Activated T-helper 1 cell treated with anti-CD3 and anti-CD28 coated beads, Interleukin-12 subunit alpha, Interleukin-12 subunit beta, Interleukin-2, Interleukin-4 antibody, amounts not matched to agents 30 ng/mL and 10 ng/mL and 1 ng/mL, durations not matched to agents 14 hours and 24 hours and 36 hours (primary cell): ENCODE measurements at places on chromosomes 5 and 9.

- DNase-seq = no peak
- H3K27ac ChIP-seq = no peak overlapping the region
These were observed 240.4 kb upstream of the RAI14 start for GRCh38 chr5:34415559-34416198.

DNA sequence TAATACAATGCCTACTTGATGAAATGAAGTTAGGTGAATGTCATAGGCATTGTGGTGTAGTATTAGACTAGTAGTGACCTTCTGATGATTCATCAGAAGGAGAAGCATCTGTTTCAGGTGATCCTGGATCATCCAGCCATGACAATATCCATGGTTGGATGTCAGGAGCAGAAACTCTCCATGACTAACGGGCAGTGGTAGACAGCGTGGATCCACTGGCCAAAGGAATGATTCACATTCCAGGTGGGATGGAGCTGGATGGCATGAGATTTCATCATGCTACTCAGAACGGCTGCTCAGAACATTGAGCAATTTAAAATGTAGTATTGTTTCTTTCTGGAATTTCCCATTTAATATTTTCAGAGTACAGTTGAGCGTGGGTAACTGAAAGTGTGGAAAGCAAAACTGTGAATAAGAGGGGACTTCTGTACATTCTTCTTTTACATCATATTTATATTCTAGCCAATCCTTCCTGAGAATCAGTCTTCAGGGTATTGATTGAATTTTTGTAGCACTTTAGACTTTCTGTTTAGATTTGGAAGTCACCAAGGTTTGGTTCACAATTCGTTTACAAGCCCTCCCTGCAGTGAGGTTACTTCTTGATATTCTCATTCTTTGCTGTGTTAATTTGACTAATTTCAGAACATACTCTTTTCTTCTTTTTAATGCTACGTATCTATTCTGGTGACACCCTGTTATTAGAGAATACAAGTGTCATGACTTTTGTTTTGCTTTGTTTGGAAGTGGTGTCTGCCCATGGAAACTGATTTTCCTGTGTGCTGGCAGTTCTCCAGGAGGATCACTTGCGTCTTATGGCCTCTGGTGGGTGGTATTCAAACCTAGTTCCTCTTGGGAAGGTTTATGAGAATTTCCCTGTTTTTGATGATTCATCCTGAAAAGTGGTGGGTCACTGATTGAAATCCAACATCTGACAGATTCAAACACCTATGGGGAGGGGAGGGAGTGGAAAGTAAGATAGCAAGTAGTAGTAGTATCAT, 12.2 kb upstream of the CLINT1 start:
- no peaks in the 10 kb centered on the region for H3K36me3 ChIP-seq
- no peaks in the 10 kb centered on the region for H3K27me3 ChIP-seq
- peaks cover 12% of the 10 kb centered on the region for H3K4me1 ChIP-seq
- peak overlapping the region; percentile 64 for H3K27ac ChIP-seq
- no peak for DNase-seq

DNA sequence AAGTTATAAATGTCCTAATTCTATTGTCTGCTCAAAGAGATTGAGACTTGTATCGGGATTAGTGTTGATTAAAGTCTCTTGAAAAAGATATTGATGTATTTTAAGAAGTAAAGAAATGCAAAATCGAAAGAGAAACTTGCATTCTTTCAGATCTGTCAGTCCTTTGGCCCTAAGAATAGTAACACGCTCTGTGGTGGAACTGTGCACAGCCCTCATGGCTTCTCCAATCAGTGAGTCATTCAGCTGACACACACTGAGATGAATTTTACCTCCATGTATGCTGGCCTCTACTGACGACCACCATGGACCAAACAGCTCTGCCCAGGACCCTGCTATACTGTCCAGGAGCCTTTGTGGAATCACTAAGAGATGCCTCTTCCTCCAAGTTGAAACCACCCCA, 232.4 kb downstream of the ESM1 start:
- H3K27me3 ChIP-seq = no peaks in the 10 kb centered on the region
- peak overlapping the region; percentile 47 for H3K4me3 ChIP-seq
- DNase-seq = peak; percentile 42
- peaks cover 55% of the 10 kb centered on the region for H3K4me1 ChIP-seq
- H3K27ac ChIP-seq = peak overlapping the region; percentile 80

- H3K4me1 ChIP-seq = peaks cover 11% of the 10 kb centered on the region
- no peak overlapping the region for H3K27ac ChIP-seq
- no peaks in the 10 kb centered on the region for H3K36me3 ChIP-seq
- DNase-seq = no peak
These were observed 63.1 kb upstream of the RANBP6 start for GRCh38 chr9:6078382-6079105.

- H3K36me3 ChIP-seq = no peaks in the 10 kb centered on the region
- DNase-seq = no peak
- H3K4me3 ChIP-seq = peak overlapping the region; percentile 78
These were observed 1.4 kb upstream of the CERCAM start for GRCh38 chr9:128419061-128419925.

DNA sequence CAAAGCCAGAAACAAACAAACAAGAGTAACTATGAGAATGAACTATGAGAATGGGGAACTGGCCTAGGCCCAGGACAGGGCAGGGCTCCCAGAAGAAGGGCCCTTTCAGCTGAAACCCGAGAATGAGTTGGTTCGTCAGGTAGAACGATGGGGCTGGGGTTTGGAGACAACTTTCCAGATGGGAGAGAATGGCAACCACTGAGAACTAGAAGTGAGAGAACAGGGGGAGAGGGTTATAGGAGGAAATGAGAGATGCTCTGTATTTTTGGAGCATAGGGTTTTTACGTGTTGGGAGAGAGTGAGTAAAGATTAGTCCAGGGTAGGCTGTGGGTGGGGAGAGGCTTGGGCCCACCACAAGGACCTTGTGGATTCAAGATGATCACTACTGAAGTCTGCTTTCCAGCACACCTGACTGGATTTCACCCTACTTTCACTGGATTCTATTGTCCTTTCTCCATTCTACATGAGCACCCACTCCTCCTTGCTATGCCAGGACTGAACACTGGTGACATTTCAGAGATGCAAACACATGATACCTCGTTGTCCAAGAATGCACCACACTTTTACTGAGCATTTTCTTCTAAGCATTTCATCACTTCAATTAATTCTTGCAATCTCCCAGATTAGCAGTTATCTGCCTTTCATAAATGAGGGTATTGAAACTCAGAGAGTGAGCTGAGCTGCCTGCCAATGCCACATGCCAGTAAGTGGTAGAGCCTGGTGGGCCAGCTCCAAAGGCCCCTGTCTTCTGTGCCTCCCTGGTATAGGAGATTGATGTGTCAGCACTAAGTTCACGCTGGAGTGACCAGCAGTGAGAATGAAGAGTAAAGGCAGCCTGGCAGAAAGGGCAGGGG, 3.2 kb upstream of the TMEM268 start:
- peaks cover 24% of the 10 kb centered on the region for H3K4me1 ChIP-seq
- peaks cover 5% of the 10 kb centered on the region for H3K36me3 ChIP-seq
- no peak overlapping the region for H3K4me3 ChIP-seq

- H3K4me1 ChIP-seq = no peaks in the 10 kb centered on the region
- no peak overlapping the region for H3K4me3 ChIP-seq
- H3K27me3 ChIP-seq = peaks cover 2% of the 10 kb centered on the region
- no peak for DNase-seq
These were observed 147.4 kb upstream of the GLRA1 start for GRCh38 chr5:152072091-152072490.

DNA sequence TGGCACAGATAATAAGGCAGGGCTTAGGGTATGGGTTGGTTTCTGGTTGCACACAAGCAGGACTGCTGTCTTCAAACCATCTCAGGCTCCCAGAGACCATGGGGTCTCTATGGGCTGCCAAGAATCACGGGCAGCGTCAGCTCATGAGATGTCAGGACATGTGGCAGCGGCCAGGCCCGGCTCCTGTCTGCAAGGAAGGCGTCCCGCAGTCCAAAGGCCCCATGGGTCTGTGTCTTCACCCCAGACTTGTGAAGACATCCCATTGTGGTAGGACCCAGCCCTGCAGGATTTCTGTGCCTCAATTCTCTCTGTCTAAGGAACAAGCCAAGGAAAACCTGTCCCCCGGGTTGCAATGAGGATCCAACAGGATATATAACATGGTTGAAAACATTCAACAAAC, 32.6 kb downstream of the IPPK start:
- H3K27ac ChIP-seq = no peak overlapping the region
- no peak for DNase-seq
- no peak overlapping the region for H3K4me3 ChIP-seq
- no peaks in the 10 kb centered on the region for H3K27me3 ChIP-seq

DNA sequence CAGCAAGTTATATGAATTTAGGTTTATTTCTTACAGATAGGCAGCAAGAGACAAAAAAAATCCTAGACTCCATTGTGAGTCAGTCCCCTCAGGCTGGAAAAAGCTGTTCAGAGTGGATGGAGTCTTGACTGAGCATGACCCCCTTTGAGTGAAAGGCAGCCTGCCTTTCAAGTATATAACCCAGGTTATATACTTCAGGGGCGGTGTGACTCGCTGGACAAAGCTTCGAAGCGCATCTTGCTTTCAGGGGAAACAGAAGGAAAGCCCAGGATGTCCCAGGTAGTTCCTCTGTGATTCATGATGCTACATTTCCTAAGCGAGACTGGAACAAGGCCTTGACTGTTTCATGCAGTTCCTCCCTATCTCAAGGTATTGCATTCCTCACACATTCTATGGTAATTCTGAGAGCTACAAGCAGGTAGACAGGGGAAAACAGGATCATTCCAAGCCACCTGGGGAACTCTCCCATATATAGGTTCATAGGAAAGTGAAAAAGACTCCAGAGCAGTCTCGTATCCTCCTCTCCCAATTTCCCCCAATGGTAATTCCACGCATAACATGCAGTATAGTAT, 1244.1 kb upstream of the CDH6 start:
- H3K27ac ChIP-seq = no peak overlapping the region
- no peaks in the 10 kb centered on the region for H3K4me1 ChIP-seq
- no peaks in the 10 kb centered on the region for H3K36me3 ChIP-seq
- no peak overlapping the region for H3K4me3 ChIP-seq

GRCh38 chr9:35814106-35814840, 569 bp downstream of the HINT2 start:
- H3K27ac ChIP-seq = peak overlapping the region; percentile 93
- DNase-seq = peak; percentile 25
- H3K27me3 ChIP-seq = peaks cover 6% of the 10 kb centered on the region

GRCh38 chr9:87569008-87569509, 71.4 kb downstream of the DAPK1 start:
- H3K27me3 ChIP-seq = no peaks in the 10 kb centered on the region
- no peak overlapping the region for H3K27ac ChIP-seq
- no peaks in the 10 kb centered on the region for H3K36me3 ChIP-seq

- H3K27me3 ChIP-seq = peaks cover 9% of the 10 kb centered on the region
- no peak overlapping the region for H3K4me3 ChIP-seq
- no peak for DNase-seq
- no peak overlapping the region for H3K27ac ChIP-seq
- H3K4me1 ChIP-seq = no peaks in the 10 kb centered on the region
These were observed 113.9 kb downstream of the DCP2 start for GRCh38 chr5:113090336-113091106.

GRCh38 chr9:116703634-116704033, 16.5 kb downstream of the TRIM32 start:
- H3K27me3 ChIP-seq = no peaks in the 10 kb centered on the region
- no peak overlapping the region for H3K4me3 ChIP-seq
- no peak for DNase-seq
- H3K36me3 ChIP-seq = peaks cover 35% of the 10 kb centered on the region

- H3K4me1 ChIP-seq = peaks cover 14% of the 10 kb centered on the region
- H3K4me3 ChIP-seq = no peak overlapping the region
- no peak overlapping the region for H3K27ac ChIP-seq
These were observed 60.0 kb downstream of the CSNK1G3 start for GRCh38 chr5:123571927-123572326.

- H3K4me3 ChIP-seq = peak overlapping the region; percentile 40
- DNase-seq = no peak
- H3K27me3 ChIP-seq = peaks cover 2% of the 10 kb centered on the region
- peaks cover 44% of the 10 kb centered on the region for H3K4me1 ChIP-seq
- H3K36me3 ChIP-seq = peaks cover 10% of the 10 kb centered on the region
These were observed 85.5 kb upstream of the SPIN1 start for GRCh38 chr9:88302579-88303324.

DNA sequence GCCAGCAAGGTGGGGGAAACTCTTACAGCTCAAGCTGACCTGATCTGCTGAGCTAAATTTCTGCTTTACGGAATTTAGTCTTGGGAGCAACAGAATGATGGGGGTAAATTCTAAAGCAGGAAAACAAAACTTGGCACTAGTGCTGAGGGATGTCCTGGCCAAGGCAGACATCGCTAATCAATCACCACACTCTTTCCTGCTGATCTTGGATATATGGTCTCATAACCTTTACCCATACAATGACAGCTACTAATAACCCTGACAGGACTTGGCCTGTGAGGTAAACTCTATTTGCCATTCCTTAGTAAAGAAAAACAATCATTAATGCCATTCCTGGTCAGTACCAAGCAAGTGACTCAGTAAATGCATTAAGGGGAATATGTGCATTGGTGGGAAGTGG, 51.5 kb downstream of the PPARGC1B start:
- H3K27me3 ChIP-seq = no peaks in the 10 kb centered on the region
- peaks cover 11% of the 10 kb centered on the region for H3K4me1 ChIP-seq
- H3K4me3 ChIP-seq = no peak overlapping the region

- H3K27me3 ChIP-seq = no peaks in the 10 kb centered on the region
- H3K4me3 ChIP-seq = no peak overlapping the region
- no peak overlapping the region for H3K27ac ChIP-seq
- H3K4me1 ChIP-seq = no peaks in the 10 kb centered on the region
- peaks cover 4% of the 10 kb centered on the region for H3K36me3 ChIP-seq
- no peak for DNase-seq
These were observed 192.9 kb downstream of the WDR70 start for GRCh38 chr5:37571985-37572384.

DNA sequence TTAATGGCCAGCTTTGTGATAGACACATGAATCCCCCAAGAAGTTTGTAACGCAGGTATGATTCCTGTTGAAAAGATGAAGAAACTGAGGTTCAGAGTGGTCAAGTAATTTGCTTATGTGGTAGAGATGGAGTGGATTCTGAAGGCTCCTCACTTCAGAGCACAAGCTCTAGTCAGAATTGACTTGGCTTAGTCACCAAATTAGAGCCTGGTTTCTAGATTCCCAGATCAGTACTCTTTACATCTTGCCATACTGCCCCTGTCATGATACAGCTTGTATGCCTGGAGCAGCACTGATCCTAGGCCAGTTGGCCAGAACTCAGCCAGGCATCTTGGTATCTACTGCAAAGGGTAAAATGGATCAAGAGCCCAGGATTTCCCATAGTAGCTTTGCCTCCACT, 284.4 kb upstream of the RFX3 start:
- H3K27me3 ChIP-seq = no peaks in the 10 kb centered on the region
- no peak overlapping the region for H3K4me3 ChIP-seq
- no peak overlapping the region for H3K27ac ChIP-seq
